NCI-H524 treated with DMSO at 0.1 percent for 48 hours (cell line): ENCODE measurements at places on chromosomes 1 and 21.
A peak's percentile ranks its signal among the peaks of the same experiment; 100 is the strongest.

GRCh38 chr1:240732390-240732789 is 120.4 kb upstream of the GREM2 start:
- no peak for DNase-seq

DNA sequence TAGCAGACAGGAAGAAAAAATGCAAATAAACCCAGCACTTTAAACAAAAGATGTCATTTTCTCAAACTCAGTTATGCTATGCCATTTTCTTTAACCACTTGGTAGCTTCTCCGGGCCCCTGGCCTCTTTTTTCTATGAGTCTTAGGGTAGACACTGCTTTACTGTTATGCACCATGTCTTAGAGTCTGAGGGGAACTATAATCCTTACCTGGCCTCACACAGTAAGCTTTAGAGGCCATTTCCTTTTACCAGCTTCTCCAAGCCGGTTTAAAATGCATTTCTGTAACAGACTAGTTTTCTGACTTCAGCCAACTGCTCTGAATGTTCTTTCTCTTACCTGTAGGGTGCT is 73.7 kb upstream of the EDEM3 start:
- DNase-seq: no peak

DNA sequence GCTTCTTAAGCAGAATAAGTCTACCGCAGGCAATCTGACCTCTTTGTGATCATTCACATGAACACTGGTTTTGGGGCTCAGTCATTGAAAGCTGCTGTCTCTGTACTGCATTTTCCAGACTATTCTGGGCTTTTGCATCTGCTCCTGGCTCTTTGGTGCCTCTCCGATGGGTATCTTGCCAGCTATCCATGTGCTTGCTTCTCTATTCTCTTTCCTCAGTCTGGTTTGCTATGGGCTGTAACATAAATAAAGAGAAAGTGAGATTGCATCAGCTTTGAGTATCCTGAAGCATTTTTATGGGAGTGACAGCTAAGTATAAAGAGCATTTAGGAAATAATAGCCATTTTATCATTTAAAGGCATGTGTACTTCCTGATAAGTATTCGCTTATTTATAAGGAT is 70.7 kb downstream of the C1orf21 start:
- no peak for DNase-seq

GRCh38 chr1:68384321-68384813 is 65.4 kb downstream of the RPE65 start:
- DNase-seq: no peak

DNA sequence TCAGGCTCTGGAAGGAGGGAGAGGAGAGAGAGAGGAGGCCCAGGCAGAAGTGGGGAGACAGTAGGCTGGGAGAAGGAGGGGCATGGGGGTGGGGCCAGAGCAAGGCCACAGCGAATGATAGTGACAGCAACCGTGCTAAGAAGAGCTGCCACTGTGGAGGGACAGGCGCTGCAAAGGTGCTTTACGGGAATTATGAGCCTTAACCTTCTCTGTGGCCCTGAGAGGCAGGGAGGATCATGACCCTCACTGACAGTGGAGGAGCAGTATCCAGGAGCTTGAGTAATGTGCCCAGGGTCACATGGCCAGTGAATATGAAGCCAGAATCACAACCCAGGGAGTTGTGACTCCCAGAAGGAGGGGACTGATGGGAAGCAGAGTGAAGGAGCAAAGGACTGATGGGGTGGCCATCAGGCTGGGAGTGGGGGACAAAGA is 53.4 kb upstream of the RPL11 start:
- DNase-seq: no peak

GRCh38 chr1:3899754-3900149 is 320 bp downstream of the C1orf174 start:
- no peak for DNase-seq

DNA sequence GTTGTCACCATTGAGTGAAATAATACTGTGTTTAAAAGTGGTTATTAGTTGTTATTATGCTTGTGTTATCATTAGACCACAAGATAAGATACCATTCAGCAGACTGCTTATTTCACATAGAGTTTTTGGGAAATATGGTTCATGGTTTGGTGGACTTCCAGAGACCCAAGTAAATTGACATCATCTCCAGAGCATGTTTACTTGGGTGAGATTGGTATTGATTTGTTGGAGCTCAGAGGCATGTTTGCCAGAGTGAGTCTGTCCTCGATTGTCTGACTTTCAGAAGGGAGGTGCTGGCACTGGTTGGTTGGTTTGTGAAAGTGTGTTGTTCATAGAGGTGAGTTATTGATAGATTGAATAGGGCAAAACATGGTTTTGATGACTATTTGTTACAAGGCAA is 291.4 kb downstream of the TGFB2 start:
- no peak for DNase-seq

GRCh38 chr1:209900734-209901133 is 37.3 kb upstream of the SYT14 start:
- no peak for DNase-seq

- no peak for DNase-seq
Measured at GRCh38 chr1:18118078-18118477, 10.5 kb downstream of the IGSF21 start.

DNA sequence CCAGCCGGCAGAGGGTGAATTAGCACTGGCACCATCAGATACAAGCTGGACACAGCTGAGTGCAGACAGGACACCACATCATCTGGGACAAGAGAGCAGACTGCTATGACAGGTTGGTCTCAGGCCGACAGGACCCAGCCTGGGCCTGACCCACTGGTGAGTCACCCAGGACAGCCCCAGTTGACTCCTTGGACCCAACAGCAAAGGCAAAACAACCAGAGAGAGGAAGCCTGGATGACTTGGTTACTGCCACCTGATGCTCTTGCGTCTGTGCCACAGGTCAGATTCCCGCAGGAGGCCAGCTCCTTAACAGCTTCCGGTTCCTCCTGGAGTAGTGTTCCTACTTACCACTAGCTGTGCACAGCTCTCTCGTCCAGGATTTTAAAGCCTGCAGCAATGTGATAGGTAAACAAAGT is 18.5 kb downstream of the CCN1 start:
- no peak for DNase-seq

GRCh38 chr1:184890539-184890973 is 83.8 kb downstream of the NIBAN1 start:
- DNase-seq: no peak

- no peak for DNase-seq
Measured at GRCh38 chr1:109923131-109923945, 12.7 kb downstream of the CSF1 start.

DNA sequence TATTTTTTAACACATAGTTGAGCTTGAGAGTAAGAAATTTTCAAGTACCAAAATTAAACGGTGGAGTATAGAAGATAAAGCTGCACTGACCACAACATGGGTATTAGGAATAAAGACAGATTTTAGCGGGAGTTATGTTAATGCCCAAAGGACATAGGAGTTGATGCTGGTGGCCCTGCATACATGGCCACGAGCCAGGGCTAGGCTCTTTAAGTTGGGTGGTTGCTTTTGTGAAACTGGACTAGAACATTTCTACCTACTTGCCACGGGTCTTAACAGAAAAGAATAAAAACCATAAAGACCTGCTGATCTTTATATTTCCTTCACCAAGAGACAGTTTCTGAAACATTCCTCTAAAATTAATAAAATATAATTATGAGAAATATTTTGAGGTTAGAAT is 14.9 kb downstream of the EDEM3 start:
- no peak for DNase-seq

- no peak for DNase-seq
Measured at GRCh38 chr1:26364956-26365355, 7.6 kb downstream of the ZNF683 start.

- no peak for DNase-seq
Measured at GRCh38 chr1:211415700-211416099, 76.3 kb downstream of the RD3 start.

DNA sequence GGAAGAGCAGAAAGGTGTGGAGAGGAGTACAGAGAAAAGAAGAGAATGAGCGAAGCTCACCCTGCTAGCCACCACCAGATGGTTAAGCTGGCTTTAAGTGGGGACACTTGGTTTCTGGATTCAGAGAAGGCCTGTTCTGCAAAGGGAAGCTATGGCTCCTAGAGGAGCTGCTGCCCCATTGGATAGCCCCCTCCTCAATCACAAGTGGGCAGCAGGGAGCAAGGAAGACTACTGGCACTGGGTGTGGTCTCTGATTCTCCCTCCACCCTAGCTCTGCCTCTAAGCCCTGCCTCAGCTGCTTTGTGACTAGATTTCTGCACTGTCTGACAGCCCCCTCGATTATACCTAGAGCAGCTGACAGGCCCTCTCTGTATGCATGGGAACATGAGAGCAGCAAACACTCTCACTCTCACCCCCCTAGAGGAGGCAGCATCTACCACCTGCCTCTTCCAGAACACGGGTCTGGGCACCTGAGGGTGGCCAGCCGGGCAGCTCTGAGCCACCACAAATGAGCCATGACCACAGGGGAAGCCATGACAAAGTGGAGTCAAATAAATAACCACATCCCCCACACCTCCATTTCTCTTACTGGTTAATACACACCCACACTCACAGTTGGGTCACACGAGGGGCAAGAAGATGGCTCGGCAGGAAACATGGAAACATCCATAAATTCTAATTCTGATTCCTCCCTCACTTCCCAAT is 13.6 kb downstream of the PLEKHA6 start:
- DNase-seq: peak; percentile 82

DNA sequence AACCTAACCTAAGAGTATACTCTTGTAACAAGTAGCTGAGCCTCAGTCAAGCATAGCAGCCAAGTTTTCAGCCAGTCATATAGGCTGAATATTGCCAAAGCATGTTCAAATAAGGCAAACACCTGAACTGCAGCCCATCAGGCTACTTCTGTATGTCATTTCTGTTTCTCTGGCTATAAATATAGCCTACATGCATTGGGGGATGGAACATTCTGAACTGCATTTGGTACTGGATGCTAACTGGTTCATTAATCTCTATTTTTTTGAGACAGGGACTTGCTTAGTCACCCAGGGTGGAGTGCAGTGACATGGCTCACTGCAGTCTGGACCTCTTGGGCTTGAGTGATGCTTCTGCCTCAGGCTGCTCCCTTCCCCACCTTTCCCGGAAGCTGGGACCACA is 37.3 kb downstream of the MAST2 start:
- no peak for DNase-seq

DNA sequence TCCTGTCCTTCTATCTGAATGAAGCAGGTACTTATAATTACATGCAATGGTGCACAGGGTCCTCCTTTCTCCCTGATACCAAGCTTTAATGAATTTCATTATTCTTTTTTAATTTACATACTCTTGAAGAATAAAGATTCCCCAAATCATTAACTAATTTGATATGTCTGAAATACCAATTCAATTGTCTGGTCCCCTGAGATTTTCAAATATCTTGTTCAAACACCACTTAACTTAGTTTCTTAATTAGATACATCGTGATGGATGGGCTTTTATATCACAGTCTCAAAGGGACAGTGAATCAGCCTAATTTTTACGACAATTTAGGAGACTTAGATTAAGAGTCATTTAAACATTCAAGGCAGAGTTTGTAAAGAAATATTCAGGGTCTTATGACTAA is 1054.6 kb downstream of the PLA2G4A start:
- DNase-seq: no peak

GRCh38 chr21:41102281-41102680 is 65.7 kb upstream of the BACE2 start:
- no peak for DNase-seq

DNA sequence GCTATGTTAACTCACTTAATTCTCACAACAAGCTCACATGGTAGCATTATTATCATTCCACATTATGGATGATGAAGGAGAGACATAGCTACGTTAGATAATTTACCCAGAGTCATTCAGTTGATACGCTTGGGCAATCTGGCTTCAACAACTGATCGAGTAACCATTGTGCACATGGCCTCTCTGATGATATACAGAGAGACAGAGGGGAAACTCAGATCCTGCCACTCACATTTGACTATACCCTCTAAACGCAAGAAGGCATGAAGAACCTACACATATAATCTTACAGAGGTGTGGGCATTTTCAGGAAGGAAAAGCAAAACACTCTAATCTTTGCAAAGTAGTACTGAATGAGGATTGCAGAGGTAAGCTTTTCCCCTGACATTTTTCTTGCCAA is 360.1 kb downstream of the BARHL2 start:
- no peak for DNase-seq

DNA sequence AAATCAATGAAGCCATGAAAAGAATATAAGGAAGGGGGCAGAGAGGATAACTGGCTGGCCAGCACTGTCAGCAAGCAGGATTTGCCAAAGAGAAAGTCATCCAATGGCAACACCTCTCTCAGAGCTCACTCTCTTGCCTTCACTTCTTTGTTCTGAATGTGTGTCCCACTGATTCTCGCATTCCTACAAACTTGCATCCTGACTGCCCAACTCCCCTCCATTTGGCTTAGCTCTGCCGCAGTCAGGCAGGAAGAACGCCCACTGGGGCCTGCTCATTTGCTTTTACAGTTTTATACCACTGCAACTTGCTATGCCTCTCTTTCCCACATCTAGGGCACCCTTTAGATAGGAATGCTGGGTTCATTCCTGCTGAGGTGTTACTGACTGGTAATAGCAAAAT is 364.2 kb upstream of the ST6GALNAC5 start:
- no peak for DNase-seq

- DNase-seq: no peak
Measured at GRCh38 chr21:45571641-45572040, 29.4 kb upstream of the SLC19A1 start.

GRCh38 chr1:87942165-87942564 is 613.5 kb downstream of the LMO4 start:
- no peak for DNase-seq

- DNase-seq: no peak
Measured at GRCh38 chr21:45300786-45301520, 13.3 kb upstream of the POFUT2 start.

DNA sequence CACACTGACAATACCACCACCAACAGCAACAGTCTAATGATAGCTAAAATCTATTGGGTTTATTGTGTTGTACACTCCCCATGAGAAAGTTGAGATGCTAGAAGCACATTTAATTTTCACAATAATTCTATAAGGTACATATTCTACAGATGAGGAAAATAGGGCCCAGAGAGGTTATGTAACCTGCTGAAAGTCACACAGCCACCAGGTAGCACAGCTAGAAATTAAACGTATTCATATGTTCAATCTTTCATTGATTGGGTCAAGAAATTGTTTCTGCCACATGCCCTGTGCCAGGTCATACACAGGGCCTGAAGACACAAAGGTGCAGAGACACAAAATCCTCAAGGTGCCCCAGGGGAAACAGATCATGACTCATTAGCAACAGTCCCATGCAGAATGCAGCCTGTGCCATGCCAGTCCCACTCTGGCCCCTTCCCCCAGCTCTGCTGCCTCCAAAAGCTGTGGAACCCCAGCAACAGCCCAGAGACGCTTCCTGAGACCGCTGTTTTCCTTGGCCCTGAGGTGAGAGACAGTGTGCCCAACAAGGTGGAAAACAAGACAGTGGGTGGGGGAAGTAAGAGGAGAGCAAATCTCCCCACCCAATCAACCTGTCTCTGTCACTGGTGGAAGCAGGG is 32.1 kb downstream of the GJA4 start:
- no peak for DNase-seq

GRCh38 chr1:39922251-39922688 is 20.6 kb upstream of the MYCL start:
- no peak for DNase-seq

DNA sequence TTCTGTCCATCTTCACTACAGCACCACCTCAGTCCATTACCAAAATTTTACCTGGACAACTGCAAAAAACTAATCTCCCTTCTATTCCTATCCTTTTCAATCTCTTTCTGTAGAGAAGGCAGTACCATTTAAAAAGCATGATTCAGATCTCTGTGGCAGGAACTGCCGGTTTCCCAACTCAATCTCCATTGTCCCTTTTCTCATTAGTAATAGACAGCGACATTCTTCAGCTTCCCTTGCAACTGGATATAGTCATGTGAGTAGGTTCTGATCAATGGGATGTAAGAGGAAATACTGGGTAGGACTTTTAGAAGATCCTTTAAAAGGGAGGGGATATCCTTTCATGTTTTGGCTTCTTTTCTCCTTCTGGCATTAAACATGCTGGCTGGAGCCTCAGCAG is 74.9 kb downstream of the ADCY10 start:
- no peak for DNase-seq
